ENCODE measurements at places on chromosomes 1 and 21.

DNA sequence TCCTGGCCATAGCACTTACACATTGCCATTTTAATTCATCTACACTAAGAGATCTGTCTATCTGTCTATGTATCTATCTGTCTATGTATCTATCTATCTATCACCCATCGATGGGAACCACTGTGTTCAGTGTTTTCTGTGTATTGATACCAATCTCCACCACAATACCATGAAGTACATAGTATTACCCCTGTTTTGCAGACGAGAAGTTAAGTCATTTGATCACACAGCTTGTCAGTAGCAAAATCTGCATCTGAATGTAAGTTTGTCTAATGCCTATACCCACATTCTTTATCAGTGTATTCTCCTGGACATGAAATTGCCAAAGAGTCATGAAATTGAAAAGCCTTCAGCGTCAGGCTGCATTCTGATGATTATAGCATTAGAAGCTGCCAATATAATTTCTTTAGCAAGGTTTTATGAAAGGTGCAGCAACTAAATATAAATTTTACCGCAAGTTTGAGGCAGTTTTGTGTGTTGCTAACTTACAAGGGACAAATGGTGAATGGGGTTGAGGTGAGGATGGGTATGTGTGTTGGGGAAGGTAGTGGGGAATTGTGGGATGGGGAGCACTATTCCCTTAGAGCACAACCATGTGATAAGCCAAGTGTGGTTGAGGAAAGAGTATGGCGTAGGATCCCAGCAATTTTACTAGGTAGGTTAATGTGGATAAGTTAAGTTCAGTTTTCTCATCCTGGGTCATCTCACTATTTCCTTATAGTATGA is 24.2 kb downstream of the SLAMF1 start:
- DNase-seq: no peak

GRCh38 chr1:98002288-98002687 is 81.5 kb upstream of the DPYD start:
- DNase-seq: no peak

- DNase-seq: no peak
Observed at GRCh38 chr1:248155927-248156326, 11.0 kb downstream of the OR2M5 start.

- no peak for DNase-seq
Observed at GRCh38 chr1:74107394-74107793, 90.6 kb downstream of the LRRIQ3 start.

DNA sequence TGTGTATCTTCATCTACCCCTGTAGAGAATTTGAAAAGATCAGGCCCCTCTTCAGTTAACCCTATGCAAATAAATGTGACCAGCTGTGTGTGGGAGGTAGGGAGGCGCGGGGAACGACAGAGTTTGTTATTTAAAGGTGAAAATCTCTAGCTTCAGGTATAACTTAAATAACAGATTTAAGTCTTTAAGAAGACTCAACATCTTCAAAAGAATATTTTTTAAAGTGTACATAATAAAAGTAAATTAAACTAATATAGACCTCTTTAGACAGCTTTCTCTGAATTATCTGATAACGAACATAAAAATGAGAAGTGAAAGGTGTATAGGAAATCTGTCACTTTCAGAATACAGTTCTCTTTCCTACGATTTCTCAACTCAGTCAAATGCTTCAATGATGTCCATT is 16.0 kb downstream of the ANGPTL3 start:
- DNase-seq: no peak

GRCh38 chr21:41220208-41220733 is 52.3 kb downstream of the BACE2 start:
- DNase-seq: no peak

DNA sequence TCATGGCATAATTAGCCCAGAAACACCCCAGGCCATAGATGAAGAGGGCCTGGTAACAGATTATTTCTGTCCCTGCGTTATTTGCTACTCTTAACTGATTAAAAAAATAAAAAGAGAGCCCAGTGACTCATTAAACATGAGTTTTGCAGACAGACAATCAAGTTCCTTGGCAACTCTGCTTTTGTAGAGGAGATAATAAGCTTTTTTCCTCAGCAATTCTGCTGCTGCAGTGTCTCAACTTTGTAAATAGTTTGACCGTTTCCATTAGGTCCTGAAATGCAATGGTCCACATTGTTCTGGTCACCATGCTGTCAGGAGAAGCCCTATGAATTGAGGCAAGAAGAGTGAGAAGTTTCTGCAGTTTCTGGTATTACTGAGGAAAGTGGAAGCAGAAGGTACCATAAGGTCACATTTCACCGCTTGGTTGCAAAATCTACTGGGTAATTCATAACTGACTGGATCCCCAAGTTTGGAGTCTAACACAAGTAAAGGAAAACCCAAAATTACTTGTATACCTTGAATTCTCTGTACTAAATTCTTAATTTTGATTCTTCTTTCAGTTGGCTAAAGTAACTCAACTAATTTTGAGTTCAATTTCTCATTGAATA is 139.5 kb downstream of the ZZZ3 start:
- DNase-seq: no peak

DNA sequence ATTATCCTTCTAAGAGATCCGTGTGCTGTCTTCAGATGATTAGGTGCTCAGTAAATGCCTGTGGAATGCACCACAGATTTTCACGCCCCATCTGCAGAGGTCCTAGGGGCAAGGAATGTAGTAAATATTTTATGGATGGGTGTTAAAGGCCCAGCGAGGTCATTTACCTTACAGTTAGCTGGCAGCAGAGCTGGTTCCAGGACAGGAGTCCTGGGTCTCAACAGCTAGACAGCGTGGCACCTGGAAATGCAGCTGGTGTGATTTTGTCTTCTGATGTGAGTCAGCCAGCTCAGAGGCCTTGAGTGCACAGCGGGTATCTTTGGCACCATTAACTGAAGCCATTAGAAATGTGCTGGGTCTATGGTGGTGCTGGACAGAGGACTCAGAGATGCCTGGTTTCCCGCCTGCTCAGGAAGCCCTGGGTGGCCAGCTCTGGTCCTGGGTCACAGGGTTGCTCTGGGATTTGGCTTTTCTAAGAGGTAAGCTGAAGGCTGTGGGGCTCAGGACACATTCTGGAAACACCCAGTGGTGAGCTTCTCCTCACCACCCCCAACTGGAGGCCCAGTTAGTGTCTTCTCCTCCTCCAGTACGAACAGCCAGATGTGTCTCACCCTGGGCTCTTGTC is 65.5 kb downstream of the DDX20 start:
- DNase-seq: no peak

DNA sequence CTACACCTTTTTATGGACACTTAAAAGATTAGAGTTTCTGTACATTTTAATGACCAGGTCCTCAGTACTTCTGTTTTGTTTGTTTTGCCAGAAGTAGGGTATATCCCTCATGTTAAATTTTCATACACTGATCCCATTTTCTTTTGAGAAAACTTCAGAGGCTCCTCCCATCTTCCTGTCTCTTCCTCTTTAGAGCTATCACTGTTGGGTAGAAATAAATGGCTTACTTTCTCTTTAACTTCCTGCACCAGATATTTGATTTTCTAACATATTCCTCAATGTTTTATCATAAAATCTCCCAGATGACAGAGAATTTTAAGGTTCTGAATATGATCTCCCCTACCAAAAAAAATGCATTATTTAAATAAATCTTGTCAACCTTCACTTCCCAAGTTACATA is 23.4 kb downstream of the VAV3 start:
- DNase-seq: no peak

GRCh38 chr1:107926436-107927080 is 38.4 kb downstream of the VAV3 start:
- no peak for DNase-seq

DNA sequence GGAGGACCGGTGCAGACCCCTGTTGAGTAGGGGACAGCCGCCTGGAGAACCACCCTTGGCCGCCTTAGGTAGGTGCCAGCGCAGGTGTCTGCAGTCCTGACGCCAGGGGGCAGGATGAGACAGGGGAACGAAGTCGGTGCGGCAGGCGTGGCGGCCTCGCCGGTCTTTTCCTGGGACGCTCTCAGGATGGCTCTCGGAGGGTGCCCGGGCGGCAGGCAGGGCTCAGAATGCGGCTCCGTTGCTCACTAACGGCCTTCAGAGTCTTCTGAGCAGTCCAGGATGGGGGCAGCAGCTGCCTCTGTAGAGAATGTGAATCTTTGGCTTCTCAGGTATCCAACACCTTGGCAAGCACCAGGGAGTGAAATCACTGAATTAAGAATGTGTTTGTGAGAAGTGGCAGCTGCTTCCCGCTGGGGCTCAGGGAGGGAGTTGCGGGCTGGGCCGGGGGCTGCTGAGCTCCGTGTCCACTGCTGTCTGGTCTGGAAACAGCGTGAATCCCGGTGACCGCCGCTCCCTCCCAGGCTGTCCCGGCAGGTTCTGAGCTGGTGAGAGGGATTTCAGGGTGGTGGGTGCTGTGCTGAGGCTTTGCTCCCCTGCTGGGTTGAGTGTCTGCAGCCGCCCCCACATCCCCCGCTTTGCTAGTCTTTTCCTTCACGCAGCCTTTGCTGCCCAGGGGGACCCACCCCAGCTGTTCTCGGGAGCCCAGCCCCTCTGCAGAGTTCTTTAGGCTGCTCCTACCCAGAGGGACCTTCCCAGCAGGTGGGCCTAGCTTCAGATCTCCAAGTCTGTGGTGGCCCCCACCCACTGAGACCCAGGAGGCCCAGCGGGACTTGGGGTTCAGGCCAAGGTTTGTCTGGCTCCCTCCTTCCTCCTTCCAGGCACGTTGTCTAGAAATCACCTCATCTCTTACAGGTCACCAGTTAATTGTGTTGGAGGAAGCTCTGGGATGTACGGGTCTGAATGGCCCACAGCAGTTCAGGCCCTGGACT is 11.1 kb upstream of the C1orf174 start:
- DNase-seq: peak; percentile 50

DNA sequence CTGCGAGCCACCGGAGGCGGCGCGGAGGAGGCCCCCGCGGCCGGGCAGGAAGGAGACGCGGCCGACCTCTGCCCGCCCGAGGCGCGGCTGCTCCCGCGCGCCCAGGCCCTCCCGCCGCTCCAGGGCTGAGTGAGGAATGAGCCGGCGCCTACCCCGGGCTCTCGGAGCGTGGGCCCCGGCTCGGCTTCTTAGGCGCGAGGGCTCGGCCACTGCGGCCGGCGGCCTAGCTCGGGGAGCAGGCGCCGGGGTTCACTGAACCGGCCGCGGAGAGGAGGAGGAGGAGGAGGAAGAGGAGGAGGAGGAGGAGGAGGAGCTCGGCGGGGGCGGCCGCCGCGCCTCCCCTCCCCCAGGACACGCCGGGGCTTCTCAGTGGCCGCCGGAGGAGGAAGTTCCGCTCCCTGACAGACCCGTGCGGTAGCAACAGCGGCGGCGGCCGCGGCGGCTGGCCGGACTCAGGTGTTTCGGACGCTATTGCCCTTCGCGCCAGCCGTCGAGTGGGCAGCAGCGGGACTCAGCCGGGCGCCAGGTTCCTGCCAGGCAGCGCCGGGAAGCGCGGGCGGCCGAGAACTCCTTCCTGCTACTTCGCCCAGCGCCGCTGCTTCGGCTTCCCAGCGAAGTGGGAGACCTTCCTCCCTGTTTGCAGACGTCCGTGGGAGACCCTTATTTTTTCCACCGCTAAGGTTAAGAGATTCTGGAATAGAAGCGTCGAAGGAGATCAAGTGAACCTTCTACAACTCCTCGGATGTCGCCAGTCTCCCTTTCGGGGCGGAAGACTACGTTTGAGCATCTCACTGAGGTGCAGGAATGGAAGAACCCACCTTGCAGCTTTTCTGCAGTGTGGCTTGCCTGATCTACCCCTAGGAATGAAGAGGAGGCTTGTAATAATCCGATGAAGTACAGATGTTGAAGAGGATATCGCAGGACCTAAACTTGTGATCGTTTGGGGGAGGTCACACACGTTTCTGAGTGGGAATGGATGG is at the start of gene MAN1A2:
MAN1A2 (plus strand) TSS at position 404 of the 980 bp plus-strand sequence. CDS start 735 bp downstream, outside the sequence.
- peak; percentile 68 for DNase-seq

DNA sequence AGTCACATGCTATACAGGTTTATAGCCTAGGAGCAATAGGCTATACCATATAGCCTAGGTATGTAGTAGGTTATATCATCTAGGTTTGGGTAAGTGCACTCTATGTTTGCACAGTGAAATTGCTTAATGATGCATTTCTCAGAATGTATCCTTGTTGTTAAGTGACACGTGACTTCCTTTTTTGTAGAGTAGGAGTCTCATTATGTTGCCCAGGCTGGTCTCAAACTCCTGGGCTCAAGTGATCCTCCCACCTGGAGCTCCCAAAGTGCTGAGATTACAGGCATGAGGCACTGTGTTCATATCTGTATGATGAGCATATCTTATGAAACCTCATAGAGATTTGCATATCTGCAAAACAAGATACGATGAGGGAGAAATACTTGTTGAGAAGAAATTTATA is 13.8 kb upstream of the ABCB10 start:
- no peak for DNase-seq

GRCh38 chr1:6969762-6970161 is 184.5 kb downstream of the CAMTA1 start:
- no peak for DNase-seq

DNA sequence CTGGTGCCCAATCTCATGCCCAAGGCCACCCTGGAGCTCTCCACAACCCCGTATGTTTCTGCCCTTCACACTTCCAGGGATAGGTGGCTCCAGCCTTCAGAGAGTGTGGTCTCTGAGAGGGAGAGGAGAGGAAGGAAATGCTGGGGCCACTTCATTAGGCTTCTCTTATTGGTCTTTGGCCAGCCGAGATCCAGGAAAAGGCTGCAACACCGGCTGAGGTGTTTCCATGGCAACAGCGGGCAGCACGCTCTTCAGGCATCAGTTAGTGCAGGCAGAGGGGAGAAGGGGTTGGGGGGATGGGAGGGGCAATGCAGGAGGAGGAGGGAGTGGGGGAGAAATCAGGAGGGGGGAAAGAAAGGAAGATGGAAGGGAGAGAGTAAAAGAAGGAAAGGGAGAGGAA is 275.1 kb upstream of the GJB5 start:
- no peak for DNase-seq

GRCh38 chr1:84851839-84852238 is 41.2 kb downstream of the LPAR3 start:
- DNase-seq: peak; percentile 22

DNA sequence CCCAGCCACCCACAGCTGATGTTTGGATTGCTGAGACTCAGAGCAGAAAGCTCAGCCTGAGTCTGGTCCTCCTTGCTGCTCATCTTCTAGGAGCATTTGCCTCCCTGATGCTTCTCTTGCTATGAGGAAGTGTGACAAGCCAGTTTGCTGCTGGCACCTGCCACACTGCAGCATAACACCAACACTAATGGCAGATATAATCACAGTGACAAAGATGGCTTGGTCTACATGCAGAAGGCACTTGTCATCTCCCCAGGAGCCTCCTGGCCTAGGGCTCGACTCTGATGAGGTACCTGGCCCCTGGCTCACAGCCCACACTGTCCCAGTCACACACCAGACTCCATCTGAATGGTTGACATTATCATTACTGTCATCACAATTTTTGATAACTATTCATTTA is 13.9 kb upstream of the PSMB2 start:
- no peak for DNase-seq
